Vagina (tissue), 2 donors: ENCODE measurements at places on chromosomes 1 and 21.
A peak's percentile ranks its signal among the peaks of the same experiment; 100 is the strongest.

GRCh38 chr1:91046766-91047165 is 24.9 kb upstream of the ZNF644 start:
- no peak overlapping the region for H3K27ac ChIP-seq
- H3K27me3 ChIP-seq: no peaks in the 10 kb centered on the region
- no peaks in the 10 kb centered on the region for H3K36me3 ChIP-seq
- no peak for DNase-seq
- H3K4me1 ChIP-seq: no peaks in the 10 kb centered on the region
- H3K4me3 ChIP-seq: no peak overlapping the region

- DNase-seq: no peak
- no peak overlapping the region for H3K4me3 ChIP-seq
- no peaks in the 10 kb centered on the region for H3K27me3 ChIP-seq
- no peak overlapping the region for H3K27ac ChIP-seq
- no peaks in the 10 kb centered on the region for H3K36me3 ChIP-seq
- H3K4me1 ChIP-seq: peaks cover 8% of the 10 kb centered on the region
These were observed 60.0 kb downstream of the INTS7 start for GRCh38 chr1:211975152-211975941.

- H3K36me3 ChIP-seq: no peaks in the 10 kb centered on the region
- DNase-seq: no peak
- H3K27ac ChIP-seq: no peak overlapping the region
- H3K4me3 ChIP-seq: no peak overlapping the region
- no peaks in the 10 kb centered on the region for H3K4me1 ChIP-seq
These were observed 23.9 kb downstream of the IFNAR1 start for GRCh38 chr21:33348706-33349105.

DNA sequence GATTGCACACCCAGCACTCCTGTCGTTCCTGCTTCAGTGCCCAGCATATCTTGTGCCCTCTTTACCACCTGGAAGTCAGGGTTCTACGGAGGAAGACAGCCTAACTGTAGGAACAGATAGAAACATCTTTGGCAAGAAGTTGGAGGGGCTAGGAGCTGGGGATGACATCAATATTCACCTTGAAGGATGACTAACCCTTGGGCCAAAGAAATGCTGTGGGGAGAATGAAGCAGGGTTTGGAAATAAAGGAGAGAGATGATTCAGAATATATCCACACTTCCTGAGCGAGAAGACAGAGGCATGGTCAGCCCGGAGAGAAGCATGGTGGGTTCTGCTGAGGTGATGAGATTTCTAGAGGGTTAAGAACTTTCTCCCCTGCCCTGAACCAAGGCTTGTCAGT is 4.6 kb upstream of the NKAIN1 start:
- H3K36me3 ChIP-seq: no peaks in the 10 kb centered on the region
- no peak overlapping the region for H3K27ac ChIP-seq
- no peaks in the 10 kb centered on the region for H3K27me3 ChIP-seq
- no peak for DNase-seq
- H3K4me1 ChIP-seq: peaks cover 5% of the 10 kb centered on the region

DNA sequence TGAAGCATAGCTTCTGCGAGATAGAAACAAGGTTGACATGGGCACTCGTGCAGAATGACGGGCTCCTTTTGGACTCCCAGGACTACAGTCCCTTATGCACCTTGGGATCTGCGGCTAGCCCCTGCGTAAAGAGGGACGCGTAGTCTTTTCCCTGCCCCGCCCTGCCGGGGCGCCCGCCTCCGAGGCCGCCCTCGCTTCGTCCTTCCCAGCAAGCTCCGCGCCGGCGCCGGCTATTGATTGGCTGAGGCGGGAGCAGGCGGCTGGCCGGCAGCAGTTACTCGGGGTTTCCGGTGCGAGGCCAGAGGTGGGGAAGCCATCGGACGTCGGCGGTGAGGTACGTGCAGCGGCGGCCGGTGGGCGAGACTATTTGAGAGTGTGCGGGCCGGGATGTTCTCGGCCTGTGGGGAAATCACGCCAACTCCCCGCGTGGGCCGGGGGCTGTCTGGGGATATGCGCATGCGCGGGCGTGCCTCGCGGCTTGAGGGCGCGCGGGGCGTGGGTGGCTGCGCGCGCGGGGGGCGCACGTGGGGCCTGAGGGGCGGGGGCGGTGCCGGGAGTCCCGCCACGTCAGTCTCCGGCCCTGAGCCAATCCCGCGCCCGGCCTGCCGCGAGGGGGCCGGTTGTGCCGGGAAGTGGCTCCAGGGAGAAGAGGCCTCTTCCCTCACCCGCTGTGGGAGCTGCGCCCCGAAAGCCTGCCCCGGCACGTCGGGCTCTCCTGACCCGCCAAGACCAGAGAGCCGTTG is at the start of gene TXLNA:
Gene TXLNA, plus strand, starts transcription at position 233 of the 743 bp plus-strand sequence. CDS start 671 bp downstream, outside the sequence.
- peak within 1 kb of the TSS; percentile 89 for H3K27ac ChIP-seq
- peak; percentile 95 for DNase-seq
- no peaks in the 10 kb centered on the region for H3K27me3 ChIP-seq
- peak within 1 kb of the TSS; percentile 66 for H3K4me3 ChIP-seq
- no peaks in the 10 kb centered on the region for H3K36me3 ChIP-seq
- peaks cover 49% of the 10 kb centered on the region for H3K4me1 ChIP-seq

GRCh38 chr1:94463765-94464330 is 45.7 kb downstream of the ABCD3 start:
- peaks cover 23% of the 10 kb centered on the region for H3K36me3 ChIP-seq
- no peak for DNase-seq
- no peaks in the 10 kb centered on the region for H3K4me1 ChIP-seq
- no peak overlapping the region for H3K4me3 ChIP-seq
- no peaks in the 10 kb centered on the region for H3K27me3 ChIP-seq
- H3K27ac ChIP-seq: no peak overlapping the region

DNA sequence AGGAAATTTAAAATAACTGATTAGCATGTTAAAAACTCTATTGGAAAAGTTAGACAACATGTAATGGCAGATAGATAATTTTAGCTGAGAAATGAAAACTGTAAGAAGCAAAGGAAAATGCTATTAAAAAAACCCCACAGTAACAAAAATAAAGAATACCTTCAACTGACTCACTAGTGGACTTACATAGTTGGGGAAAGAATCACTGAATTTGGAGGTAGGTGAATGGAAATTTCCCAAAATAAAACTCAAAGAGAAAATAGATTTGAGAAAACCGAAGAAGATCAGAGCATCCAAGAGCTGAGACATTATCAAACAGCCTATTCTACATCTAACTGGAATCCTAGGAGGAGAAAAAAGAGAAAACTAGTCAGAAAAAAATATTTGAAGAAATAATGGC is 34.7 kb downstream of the PDE4B start:
- no peak overlapping the region for H3K4me3 ChIP-seq
- no peaks in the 10 kb centered on the region for H3K4me1 ChIP-seq
- DNase-seq: no peak
- no peaks in the 10 kb centered on the region for H3K36me3 ChIP-seq

DNA sequence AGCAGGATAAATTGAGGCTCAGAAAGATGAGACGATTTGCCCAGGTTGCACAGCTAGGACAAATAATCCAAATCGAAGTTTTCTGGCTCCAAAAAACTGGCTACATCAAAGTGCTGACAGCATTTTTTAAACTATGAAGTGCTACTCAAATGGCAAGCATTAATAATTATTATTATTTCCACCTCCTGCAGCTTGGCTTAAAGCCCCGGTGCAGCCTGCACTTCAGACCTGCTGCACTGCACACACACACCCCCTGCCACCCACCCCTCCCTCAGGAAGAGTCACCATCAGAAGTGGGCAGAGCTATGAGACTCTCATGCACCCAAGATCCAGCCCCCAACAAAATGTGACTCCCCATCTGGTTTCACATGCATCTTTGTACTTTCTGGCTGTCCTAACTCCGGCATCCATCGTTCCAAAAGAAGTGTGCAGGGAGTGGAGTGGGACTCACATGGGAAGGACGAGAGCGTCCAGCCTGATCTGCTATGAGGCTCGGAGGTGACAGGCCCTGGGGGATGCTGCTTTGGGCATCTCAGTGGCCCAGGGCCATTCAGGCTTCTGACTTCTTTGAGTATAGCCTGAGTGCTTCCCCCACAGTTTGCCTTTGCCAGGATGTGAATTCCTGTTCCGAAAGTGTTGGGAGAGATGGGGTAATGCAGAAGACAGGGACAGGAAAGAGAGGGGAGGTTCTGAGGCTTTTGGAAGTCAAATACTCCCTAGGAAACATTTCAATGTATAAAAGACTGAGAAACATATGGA is 65.0 kb upstream of the FAM20B start:
- H3K27ac ChIP-seq: no peak overlapping the region
- no peak overlapping the region for H3K4me3 ChIP-seq
- H3K36me3 ChIP-seq: no peaks in the 10 kb centered on the region
- peak; percentile 72 for DNase-seq
- H3K27me3 ChIP-seq: no peaks in the 10 kb centered on the region

GRCh38 chr1:218414060-218414728 is 69.1 kb downstream of the TGFB2 start:
- H3K4me3 ChIP-seq: no peak overlapping the region
- H3K36me3 ChIP-seq: no peaks in the 10 kb centered on the region
- H3K27ac ChIP-seq: no peak overlapping the region
- H3K27me3 ChIP-seq: no peaks in the 10 kb centered on the region

GRCh38 chr1:228073061-228073856 is 9.2 kb upstream of the ARF1 start:
- H3K4me1 ChIP-seq: no peaks in the 10 kb centered on the region
- no peak overlapping the region for H3K4me3 ChIP-seq
- DNase-seq: no peak
- H3K27me3 ChIP-seq: no peaks in the 10 kb centered on the region
- H3K27ac ChIP-seq: no peak overlapping the region

DNA sequence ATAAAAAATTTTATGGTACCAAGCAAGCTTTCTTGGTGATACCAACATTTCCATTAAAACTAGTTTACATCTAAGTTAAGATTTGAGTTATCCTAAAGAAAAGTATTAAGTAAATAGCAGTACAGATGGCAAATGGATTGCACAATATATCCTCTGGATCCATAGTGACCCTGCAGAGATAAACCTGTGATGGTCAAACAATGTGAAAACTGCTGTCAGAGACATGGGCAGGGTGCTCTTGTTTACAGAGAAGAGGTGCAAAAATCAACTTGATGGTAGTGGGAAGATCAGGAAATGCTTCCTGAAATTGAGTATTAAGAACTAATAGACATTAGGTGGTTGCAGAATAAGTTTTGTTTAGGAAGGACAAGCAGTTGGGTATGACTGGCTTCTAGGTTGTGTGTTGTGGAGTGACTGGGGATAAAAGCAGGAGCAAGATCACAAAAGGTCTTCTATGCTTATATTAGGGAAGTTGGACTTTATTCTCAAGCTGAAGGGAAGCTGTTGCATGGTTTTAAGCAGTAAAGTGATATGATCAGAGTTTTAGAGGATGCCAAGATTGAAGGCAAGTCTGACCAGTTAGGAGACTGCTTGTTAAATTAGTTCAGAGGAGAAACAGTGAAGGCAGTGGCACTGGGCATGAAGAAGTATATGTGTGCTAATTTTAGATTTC is 9.9 kb downstream of the TTC3 start:
- no peak overlapping the region for H3K4me3 ChIP-seq
- H3K36me3 ChIP-seq: no peaks in the 10 kb centered on the region
- no peak for DNase-seq

DNA sequence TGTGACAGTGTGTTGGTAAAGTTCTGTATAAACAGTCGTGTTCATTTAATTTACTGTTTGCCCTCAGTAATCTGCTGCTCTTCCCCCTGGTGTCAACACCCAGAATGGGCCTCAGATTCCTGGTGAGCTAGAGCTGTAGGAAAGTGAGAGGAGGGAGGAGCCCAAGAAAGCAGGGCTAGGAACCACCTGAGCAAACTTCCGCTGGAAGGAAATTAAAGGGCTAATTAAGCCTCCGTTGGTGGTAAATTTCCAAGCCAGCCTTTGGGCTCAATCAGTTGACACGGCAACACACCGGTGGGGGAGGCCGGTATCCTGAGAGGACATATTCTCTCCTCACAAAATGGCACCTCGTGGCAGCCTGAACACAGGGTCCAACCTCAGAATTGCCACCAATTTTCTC is 32.9 kb downstream of the RAB3B start:
- no peak overlapping the region for H3K4me3 ChIP-seq
- H3K36me3 ChIP-seq: no peaks in the 10 kb centered on the region
- H3K27me3 ChIP-seq: no peaks in the 10 kb centered on the region

DNA sequence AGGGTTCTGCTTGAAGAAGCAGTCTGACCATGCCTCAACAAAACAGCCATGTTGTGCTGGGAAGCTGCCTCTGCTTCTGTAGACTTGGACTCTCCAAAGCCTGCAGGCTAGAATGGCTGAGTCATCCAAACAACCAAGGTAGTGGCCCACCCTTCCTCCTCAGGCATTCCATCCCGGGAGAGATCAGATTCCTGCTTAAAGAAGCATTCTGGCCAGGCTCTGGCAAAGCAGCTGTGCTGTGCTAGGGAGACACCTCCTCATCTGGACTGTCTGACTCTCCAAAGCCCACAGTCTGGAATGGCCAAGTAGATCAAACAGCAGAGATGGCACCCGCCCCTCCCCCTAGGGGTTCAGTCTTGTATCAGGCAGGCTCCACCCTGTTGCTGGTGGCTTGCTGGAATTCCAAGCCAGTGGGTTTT is 38.3 kb upstream of the F3 start:
- DNase-seq: no peak
- no peak overlapping the region for H3K4me3 ChIP-seq
- H3K4me1 ChIP-seq: peaks cover 9% of the 10 kb centered on the region
- no peak overlapping the region for H3K27ac ChIP-seq

GRCh38 chr21:42146821-42147220 is 72.1 kb upstream of the ABCG1 start:
- no peak overlapping the region for H3K27ac ChIP-seq
- DNase-seq: no peak
- no peaks in the 10 kb centered on the region for H3K36me3 ChIP-seq
- no peaks in the 10 kb centered on the region for H3K27me3 ChIP-seq
- H3K4me1 ChIP-seq: no peaks in the 10 kb centered on the region

DNA sequence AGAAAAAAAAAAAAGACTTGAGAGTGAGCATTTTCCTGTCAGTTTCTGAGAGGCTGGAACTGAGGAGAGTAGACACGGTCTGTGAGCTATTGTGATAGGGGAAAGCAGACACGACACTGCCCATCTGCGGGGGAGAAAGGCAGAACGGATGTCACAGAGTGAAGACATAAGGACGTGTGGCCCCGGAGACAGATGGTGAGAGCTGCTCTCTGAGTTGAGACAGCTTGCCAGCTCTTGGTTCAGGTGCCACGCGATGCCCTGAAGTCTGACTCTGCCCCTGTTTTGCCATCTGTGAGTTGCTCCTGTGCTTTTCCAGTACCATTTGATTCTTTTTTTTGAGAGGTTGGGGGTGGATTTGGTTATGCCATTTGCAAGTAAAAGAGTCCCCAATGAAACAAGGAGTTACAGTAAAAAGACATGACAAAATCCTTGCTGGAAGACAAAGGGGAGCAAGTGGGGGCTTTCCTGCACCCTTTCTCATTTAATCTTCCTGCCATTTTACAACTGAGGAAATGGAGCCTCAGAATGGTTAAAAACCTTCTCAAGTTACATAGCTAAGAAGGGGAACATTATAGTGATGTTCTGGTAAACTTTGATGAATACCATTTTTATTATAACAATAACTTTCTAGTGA is 128.9 kb upstream of the DNAH14 start:
- DNase-seq: peak; percentile 37
- H3K4me1 ChIP-seq: no peaks in the 10 kb centered on the region
- H3K27ac ChIP-seq: no peak overlapping the region
- no peaks in the 10 kb centered on the region for H3K36me3 ChIP-seq
- no peaks in the 10 kb centered on the region for H3K27me3 ChIP-seq
